ENCODE measurements at places on chromosomes 5 and 9.
A peak's percentile ranks its signal among the peaks of the same experiment; 100 is the strongest.

DNA sequence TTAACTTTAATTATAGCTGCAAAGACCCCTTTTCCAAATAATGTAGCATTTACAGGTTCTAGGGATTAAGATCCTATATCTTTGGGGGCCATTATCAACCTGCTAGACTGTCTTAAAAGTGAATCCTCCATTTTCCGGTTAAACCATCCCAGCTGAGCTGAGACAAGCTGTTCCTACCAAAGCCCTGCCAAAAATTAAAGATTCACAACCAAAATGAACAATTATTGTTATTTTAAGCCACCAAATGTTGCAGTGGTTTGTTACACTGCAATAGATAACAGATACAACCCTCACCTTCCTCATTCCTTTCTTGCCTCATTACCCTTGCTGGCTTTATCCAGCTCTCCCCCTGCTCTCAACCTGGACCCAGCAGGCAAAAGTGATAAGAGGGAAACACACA lies 343.4 kb downstream of the CDK5RAP2 start:
- no peak for DNase-seq

DNA sequence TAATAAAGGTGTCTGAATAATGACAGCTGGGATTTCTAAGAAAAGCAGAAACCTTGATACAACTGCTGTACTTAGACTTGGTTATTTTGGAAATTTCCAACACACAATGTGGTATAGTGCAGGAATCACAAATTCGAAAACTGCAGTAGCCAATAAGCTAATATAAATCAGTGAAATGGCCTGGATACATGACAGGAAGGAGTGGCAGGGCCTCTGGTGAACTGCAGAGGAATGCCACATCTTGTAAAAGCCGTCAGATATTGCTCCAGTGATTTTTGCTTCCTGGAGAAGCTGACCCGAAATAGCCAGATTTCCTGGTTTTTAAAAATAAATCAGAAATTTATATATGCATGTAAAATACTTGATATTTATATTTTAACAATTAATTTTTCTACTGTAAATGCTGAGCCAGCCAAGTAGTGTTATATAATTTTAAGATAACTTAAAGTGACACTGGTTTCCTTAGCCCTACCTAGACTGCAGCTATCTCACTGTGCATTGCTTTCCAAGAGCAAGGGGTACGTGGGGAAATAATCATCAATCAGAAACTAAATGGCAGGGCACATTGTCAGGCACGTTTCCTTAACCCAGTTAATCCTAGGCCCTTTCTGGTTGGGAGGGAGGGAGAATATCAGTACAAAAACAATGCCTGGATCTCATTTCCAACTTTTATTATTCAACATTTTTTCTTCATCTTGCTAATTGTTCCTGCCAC lies 182.4 kb downstream of the RASEF start:
- no peak for DNase-seq

DNA sequence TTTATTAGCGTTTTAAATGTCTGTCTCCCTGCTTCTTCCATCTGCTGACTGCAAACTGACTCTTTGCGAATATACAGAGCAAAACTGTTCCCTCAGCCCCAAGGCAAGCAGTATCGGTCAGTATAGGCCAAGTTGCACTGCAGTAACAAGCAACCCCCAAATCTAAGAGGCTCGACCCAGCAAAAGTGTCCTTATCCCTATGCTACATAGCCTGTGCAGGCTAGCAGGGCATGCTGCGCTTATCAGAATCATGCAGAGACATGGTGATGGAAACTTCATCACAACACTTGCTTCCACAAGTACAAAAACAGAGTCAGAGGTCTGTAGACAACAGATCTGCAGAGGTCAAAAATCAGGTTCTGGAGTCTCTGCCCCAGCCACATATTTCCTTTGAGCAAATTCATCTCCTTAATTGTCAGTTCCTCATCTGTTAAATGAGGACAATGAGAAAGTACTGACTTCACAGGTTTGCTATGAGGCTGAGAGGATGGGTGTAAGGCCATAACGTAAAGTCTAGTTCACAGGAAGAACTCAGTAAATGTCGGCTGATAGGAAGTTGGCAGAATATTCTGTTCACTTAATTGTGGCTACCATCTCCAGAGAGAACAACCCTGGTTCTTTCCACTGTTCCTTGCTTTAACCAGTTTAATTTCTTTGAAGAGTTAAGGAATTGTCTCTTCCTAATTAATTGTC lies 9.6 kb upstream of the IL17B start:
- no peak for DNase-seq

- DNase-seq = no peak
Observed at GRCh38 chr9:115183436-115183835, 65.5 kb upstream of the TNC start.

DNA sequence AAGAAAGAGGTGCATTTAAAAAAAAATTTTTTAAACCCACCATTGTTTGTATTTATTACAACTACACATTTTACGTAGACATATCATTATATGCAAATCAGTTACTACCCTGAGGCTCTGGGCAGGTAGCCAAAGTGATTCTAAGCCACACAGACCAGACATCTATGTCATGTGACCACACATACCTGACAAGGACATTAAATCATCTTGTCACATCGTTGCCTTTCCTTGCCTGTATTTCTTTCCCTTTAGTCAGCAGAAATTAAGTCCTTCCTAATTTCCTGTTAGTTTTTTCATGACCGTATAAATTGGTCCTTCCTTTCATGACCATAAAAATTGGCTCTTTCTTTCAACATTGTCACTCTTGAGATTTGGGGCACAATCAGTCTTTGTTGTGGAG lies 134.2 kb upstream of the MARCHF11 start:
- no peak for DNase-seq

GRCh38 chr5:151592855-151593408 lies 1.8 kb upstream of the FAT2 start:
- no peak for DNase-seq

- no peak for DNase-seq
Observed at GRCh38 chr9:95552814-95553546, 36.2 kb upstream of the PTCH1 start.

GRCh38 chr5:108451269-108451668 lies 69.4 kb upstream of the FBXL17 start:
- no peak for DNase-seq

GRCh38 chr9:26243726-26244125 lies 565.5 kb upstream of the TUSC1 start:
- no peak for DNase-seq

DNA sequence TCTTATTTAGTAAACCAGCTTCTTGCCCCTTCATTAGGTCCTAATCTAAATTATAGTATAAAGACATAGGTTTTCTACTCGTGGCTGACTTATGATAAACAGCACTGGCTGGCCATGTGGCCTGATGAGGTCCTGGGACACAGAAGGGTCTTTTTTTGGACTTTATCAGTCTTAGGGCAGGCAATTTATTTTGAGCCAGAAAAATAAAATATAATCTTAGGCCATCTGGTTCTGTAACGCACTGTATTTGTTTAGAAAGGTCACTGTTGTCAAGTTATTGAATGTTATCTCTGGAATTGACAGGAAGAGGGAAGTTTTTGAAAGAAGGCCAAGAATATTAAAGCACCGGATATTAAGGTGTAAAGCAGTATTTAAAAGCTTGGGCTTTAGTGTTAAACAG lies 53.9 kb downstream of the RFX3 start:
- DNase-seq = no peak

DNA sequence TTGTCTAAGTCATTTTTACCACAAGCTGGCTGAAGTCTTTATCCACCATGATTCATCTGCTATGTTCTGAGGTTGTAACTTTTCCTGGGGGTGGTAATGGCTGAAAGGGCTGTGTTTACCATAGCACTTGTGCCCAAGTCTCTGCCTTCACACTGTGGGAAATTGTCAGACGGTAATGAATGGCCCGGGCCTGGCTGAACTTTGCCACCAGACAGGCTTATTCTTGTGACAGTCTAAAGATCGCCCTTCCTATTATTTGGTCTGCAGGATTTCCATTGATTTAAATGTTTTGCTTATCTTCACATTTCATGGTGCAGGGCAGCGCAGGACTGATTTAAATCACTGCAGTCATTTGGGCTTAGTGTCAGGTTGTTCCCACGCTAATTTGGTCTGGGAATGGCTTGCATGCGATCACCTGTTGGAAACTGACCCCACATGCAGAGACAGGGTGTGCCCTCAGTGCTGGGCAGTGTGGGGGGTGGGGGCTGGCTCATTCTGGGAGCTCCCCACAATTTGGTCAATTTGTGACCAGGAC lies 109.3 kb upstream of the ICE1 start:
- DNase-seq = no peak

GRCh38 chr5:7395432-7395946 lies 449 bp upstream of the ADCY2 start:
- no peak for DNase-seq

GRCh38 chr9:131310833-131311554 lies 21.5 kb downstream of the PLPP7 start:
- peak; percentile 14 for DNase-seq

GRCh38 chr5:115947260-115947659 lies 15.0 kb upstream of the LVRN start:
- no peak for DNase-seq

DNA sequence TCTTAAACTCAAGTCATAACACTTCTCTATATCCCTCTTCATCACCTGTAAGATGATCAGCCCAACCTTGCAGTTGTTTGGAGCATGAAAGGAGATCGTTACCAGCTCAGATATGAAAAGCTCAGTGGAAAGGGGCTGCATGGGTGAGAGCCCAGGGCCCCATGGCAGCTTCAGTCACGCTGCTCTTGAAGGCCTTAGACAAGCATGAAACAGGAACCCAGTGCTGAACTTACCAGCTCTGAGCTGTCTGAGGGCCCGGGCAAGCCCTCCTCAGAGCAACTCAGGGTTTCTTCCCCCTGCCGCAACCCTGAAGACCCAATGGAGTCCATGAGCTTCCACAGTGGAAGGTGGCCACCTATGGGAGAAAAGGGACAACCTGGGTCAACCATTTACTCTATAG lies 3.3 kb downstream of the HK3 start:
- DNase-seq = no peak

- no peak for DNase-seq
Observed at GRCh38 chr5:149143470-149143869, 2.2 kb downstream of the ABLIM3 start.

DNA sequence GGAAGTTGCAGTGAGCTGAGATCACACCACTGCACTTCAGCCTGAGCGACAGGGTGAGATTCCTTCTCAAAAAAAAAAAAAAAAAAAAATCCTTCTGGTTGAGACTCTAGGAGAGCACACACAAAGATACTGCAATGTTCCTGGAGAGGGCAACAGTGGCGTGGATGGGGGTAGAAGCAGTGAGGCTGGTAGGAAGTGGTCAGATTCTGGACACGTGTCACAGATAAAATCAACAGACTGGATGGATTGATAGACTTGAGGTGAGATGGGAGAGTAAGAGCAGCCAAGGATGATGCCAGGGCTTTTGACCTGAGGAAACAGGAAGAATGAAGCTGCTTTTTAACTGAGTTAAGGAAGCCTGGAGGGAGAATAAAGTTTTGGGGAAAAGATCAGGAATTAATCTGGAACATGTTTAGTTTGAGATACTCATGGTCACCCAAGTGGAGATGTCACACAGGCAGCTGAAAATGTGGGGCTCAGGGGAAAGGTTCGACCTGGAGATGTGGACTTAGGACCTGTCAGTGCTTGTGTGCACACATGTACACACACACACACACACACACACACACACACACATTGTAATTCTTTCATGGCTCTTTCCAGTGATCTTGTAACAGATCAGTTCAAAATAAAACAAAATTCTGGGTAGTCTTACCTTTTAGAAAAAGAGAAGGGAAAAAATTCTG lies 88.1 kb downstream of the FANCC start:
- no peak for DNase-seq

DNA sequence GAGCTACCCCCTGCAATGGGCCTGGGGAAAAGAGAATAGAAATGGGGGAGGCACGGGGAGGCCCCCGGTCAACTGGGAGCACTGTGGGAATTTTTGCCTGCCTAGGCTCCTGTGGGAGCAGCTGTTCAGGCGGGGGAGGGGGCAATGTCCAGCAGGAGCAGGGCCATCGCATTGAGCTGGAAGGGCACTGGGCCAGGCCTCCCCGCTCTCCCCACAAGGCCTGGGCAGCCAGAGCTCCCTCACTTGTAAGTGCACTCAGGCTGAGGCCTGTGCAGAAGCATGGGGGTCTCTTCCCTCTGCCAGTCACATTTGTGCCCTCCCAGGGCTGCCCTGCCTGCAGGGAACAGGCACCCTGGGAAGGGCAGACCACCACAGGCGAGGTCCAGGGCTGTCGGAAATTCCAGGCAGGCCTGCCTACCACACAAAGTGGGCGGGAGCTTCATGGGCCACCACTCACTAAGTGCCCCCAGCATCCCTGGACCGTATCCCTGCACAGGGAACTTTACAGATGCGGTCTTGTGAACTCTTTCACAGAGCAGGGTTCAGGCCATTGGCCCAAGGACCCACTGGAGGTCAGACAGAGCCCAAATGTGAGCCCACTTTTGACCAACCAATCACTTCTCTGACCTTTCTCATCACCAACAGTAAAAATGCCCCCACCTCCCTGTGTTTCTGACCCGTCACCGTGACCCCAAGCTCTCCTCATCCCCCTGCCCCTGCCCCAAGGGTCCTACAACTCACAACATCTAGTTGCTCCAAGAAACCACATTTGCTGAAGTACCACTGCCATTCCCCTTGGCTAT lies 1.0 kb upstream of the CFAP157 start:
- DNase-seq = no peak

- no peak for DNase-seq
Observed at GRCh38 chr5:127700237-127700766, 2.9 kb upstream of the CCDC192 start.

- no peak for DNase-seq
Observed at GRCh38 chr9:8943392-8943791, 1143.8 kb upstream of the DMAC1 start.

- DNase-seq = no peak
Observed at GRCh38 chr9:137544176-137544760, 5.9 kb downstream of the PNPLA7 start.

DNA sequence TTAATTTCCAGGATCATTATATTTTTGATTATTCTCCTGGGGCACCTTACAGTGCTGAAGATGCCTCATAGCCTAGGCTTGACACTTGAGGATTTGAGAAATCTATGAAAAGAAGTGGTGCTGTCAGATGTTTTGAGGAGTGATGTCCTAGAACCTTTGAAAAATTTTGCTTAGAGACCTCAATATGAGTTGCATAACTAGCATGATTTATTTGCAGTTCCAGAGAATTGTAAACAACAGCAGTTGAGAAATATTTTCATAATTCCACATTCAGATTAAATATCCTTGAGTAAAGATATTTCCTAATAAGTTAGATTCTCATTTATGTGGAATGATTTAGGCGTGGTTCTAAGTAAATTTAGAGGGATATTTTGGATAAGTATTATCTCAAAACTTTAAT lies 225.8 kb downstream of the ADAMTSL1 start:
- no peak for DNase-seq

GRCh38 chr9:95857124-95857523 lies 18.4 kb upstream of the ERCC6L2 start:
- DNase-seq = no peak

GRCh38 chr9:105932276-105932675 lies 237.9 kb downstream of the TMEM38B start:
- no peak for DNase-seq

DNA sequence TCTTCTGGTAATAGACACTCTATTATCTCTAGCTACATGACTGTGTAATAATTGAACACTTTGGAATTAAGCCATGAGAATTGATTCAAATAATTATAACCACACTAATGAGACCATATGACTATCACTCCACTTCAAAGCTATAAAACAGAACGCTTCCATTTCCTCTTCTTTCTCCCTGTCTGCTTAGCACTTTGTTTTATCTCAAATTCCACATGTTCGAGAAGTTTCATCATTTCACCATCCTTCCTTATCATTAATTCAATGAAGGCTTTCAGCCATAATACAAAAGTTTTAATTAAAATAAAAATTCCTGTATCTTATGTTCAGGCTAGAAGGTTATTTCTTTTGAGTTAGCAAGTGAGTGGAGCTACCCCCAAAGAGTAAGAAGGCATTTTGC lies 7.4 kb upstream of the DCTN4 start:
- no peak for DNase-seq

GRCh38 chr5:65928322-65928752 lies 2.0 kb downstream of the ERBIN start:
- no peak for DNase-seq
